ENCODE measurements at places on chromosomes 6 and 20.

- DNase-seq, result no peak
Measured at GRCh38 chr6:81787313-81788068, 35.0 kb upstream of the TENT5A start.

DNA sequence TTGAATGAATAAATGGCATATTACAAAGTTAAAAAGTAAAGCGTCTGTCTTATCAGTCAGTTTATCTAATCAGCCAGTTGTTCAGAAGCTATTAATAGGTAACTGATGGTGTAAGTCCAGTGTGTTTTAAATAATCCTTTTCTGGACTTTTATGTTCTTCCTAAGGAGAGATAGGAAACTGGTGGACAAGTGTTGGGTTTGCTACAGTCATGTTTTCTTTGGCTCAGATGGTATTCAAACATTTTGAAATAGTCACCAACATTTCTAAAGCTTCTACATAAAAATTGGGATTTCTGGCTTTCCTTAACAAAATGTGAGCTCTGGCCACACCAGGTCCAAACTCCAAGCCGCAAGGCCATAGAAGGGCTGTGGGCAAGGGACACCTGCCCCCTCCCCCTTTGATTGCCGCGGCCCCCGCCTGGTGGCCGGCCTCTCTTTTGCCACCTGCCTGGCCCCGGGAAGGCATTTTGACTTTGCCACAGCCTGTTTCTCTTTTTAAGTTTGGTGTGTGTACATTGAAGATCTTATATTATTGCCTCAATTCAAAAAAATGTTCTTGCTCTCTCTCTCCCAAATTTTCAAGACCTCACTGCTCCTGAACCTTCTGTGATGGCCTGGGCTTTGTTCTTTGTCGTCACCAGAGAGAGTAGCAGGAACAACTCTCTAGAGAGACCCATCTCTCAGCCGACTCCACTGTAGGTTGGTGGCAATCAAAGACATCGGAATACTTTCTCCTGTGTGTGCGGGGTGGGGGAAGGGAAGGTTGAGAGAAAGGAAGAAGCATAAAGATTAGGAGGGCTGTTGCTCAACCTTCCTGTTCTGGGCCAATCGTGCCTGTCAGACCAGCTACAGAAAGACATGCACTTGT is 84.0 kb upstream of the ZNF217 start:
- no peak for DNase-seq

DNA sequence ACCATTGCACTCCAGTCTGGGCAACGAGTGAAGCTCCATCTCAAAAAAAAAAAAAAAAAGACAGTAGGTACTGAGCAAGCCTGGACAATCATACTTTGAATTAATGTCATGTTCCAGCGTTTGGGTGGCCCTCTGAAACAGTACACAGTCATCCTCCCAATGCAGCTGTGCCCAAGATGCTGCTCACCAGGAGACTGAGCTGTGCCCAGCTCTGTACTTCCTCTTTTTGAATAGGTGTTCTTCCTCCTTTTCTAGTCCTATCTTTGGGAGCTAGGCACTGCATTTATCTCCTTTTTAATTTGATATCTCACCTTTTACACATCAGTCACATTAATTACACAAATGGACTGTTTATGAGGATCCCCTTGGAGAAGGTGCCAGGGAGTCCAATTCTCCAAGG is 101.5 kb downstream of the RPP40 start:
- DNase-seq, result no peak

- no peak for DNase-seq
Measured at GRCh38 chr20:21509079-21509596, 4.7 kb downstream of the NKX2-2 start.

DNA sequence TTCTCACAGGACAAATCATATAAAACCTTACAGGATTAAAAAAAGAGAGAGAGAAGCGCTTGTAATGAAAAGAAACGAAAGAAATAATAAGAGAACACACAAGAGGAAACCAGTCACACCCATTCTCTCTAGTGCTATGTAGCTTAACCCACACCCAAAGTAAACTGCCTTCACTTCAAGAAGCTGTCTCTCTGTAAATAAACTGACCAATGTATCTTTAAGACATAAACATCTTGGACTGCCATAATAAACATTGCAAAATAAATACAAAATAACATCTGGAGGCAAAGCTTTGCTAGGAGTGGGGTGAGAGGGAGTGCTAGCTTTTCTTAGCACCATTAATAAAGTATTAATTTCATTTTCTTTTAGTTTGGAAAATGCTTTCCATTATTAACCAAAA is 61.6 kb upstream of the RNF146 start:
- no peak for DNase-seq

DNA sequence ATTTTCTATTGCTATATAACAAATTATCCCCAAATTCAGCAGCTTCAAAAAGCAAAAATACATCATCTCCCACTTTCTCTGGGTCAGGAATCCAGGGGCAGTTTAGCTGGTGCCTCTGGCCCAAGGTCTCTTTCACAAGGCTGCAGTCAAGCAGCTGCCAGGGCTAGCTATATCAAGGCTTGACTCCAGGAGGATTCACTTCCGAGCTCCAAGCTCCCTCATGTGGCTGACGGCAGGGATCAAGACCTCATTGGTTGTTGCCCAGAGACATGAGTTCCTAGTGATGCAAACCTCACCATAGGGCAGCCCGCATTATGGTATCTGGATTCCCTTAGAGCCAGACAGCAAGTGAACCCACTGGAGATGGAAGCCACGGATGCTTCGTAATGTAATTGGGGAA is 1.3 kb upstream of the VNN1 start:
- DNase-seq, result no peak

- DNase-seq, result no peak
Measured at GRCh38 chr6:27834384-27834783, 77.8 kb downstream of the OR2B2 start.

- DNase-seq, result no peak
Measured at GRCh38 chr6:14671261-14671681, 553.7 kb downstream of the CD83 start.

- no peak for DNase-seq
Measured at GRCh38 chr20:11445161-11445560, 472.5 kb upstream of the BTBD3 start.

DNA sequence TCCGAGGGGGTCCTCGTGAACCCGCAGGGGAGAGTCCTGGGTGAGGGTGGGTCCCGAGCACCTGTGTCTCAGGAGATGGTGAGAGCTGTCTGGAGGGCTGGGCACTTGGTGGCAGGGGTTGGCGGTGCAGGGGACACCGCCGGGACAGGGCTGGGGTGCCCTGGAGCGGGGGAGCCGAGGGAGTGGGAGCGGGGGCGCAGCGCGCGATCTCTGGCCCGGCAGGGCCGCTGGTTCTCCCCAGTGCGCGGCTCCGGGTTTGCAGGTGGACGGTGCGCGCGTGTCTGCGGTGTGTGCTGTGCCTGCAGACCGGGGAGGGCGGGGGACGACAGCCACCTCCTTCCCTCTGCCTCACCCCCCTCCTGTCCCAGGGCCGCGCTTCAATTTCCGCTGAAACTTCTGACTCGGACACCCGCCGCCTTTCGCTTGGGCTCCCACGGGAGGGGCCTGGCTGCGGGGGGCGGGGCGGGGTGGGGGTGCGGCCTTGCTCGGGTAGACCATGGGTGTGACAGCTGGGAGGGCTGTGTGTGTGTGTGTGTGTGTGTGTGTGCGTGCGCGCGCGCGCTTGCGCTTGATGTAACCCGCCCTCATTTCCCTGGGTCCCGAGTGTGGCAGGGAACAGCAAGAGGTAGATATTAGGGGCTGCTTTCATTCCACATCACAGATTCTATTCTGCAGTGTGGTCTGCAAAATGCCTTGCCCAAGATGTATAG is 1.2 kb downstream of the TRIB3 start:
- DNase-seq, result peak; percentile 52

DNA sequence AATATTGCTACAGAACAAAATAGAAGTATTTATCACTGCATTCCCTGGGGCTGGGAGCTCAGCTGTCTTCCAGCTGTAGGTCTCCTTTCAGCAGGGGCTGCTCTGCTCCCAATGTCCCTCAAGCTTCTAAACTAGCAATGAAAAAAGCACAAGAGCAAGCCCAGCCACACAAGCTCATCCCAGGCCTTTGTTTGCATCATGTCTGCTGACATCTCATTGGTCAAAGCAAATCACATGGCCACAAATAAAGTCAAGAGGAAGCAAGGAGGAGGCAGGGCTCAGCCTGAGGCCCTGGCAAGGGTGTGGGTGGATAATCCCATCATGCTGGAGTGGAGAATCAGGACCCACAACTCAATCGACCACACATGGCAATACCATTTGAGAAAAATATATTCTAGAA is 2.2 kb upstream of the BFSP1 start:
- no peak for DNase-seq

GRCh38 chr6:21383450-21384085 is 210.0 kb upstream of the SOX4 start:
- no peak for DNase-seq

DNA sequence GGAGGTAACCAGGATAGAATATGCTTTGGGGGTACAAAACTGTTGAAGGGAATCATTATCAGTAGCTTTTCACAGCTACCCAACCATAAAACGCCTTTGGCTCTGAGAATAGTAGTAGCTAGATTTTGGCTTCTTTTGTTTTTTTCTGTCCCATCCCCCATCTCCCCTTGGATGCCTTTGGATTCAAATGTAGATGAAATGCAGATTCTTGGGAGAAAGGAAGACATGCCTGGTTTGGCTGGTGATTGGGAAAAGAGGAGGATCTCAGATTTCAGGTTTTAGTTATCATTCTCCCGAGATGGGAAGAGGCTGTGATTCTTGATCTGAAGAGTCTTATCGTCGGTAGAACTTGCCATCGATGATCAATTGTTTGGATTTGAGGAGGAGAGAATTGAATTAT is 3.5 kb upstream of the CDYL start:
- no peak for DNase-seq

DNA sequence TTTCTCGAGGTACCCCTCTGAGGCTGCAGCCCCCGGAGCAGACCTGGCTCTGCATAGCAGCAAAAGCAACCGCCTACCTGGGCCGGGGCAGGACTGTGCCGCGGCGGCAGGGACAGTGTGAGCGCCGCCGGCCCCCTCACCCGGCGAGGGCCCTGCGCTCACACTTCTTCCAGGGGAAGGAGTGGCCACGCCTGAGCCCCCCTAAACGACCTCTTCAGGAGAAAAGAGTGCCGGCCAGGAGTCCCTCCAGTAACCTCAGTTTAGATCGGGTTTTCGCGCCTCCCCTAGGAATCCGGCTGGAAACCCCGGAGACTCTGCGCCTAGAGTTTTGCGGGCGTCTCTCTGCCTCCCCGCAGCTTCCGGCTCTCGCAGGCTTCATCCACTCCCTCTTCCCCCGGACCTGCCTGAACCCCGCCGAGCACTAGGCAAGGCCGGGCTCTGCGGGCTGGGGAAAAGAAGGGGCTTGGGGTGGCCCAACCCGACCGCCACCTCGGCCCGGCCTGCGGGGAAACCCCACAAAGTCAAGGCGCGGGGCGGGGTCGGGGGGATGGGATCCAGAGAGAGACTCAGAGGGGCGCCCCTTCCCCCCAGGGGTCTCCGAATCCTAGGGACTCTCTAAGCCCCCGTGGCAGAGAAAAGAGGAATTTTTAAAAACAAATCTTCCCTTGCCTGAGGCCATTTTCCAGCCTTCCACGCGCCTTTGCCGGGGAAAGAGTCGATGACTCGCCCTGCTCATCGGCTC is 558 bp downstream of the LINC00237 start:
- no peak for DNase-seq

DNA sequence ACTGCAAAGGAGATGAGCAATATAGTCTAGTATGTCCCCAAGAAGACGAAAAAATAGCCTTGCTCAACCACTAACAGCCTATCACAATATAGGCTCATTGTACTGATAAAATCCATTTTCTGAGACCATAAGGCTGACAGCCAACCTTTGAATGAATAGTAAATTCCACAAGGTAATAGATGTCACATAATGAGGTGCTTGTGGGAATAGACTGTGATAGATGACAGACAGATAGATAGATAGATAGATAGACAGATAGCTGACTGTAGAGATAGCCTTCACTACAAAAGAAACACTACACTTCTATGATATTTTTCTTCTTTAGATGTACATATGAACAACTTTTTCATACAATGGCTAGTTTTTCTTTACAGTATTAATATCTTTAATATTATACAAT is 760.3 kb upstream of the NRSN1 start:
- no peak for DNase-seq

GRCh38 chr20:30816182-30816645 is 441.2 kb upstream of the DEFB115 start:
- peak; percentile 52 for DNase-seq

- DNase-seq, result no peak
Measured at GRCh38 chr6:169248521-169248971, 5.1 kb downstream of the THBS2 start.

GRCh38 chr6:148461986-148462577 is 119.4 kb downstream of the SASH1 start:
- DNase-seq, result no peak

- no peak for DNase-seq
Measured at GRCh38 chr6:147507162-147508041, 1.1 kb upstream of the SAMD5 start.

- no peak for DNase-seq
Measured at GRCh38 chr20:6974838-6975237, 207.4 kb downstream of the BMP2 start.

DNA sequence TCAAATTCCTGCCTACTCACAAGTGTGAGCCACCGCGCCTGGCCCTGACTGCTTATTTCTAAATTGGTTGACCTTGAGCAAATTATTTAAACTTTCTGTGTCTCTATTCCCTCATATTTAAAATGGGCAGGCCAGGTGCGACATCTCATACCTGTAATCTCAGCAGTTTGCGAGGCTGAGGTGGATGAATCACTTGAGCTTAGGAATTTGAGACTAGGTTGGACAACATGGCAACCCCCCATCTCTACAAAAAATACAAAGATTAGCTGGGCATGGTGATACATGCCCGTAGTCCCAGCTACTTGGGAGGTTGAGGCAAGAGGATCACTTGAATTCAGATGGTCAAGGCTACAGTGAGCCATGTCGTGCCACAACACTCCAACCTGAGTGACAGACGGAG is 26.5 kb downstream of the DCBLD1 start:
- no peak for DNase-seq

DNA sequence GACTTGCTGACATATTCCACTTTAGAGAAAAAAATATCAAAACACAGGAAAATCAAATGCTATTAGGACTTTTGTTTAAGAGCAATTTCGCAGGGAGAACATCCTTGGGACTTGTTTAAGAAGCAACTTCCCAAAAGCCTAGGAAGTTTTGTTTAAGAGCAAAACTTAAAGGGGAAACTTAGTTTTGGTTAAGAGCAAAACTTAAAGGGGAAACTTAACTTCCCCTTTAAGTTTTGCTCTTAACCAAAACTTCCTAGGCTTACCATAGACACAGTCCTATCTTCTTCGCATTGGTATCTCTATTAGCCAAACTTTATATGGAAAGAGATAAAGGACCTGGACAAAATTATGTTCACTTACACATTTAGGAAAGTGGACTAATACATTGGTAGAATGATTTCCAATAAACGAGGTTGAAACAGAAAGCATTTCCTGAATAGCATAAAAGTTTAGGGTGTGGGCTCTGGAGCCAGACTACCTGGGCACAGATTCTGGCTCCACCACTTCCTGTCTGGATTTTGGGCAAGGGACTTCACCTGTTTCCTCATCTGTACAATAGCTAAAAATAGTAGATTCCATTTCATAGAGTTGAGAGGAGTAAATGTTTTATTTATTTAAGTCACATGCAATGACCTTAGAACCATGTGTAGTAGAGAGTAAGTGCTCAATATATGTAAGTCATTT is 15.7 kb downstream of the PAQR8 start:
- no peak for DNase-seq
